ENCODE measurements at places on chromosomes 7 and 10.

- DNase-seq: no peak
Observed at GRCh38 chr7:80182630-80183276, 48.1 kb downstream of the GNAI1 start.

GRCh38 chr7:74290981-74291441 is 1.8 kb downstream of the CLIP2 start:
- no peak for DNase-seq

DNA sequence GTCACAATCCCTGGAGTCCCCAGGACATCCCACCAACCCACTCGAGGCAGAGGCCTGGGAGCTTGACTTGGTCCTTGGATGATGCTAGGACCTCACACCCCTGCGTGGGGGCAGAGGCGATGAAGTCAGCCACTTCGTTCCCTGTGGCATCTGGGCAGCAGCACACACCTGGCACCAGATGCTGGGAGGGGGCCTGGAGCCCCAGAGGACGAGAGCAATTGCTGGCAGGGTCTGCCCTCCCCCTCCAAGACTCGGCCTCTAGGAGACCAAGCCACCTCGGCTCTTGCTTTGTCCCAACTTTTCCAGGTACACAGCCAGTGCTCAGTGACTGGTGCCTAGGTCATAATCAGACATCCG is 39.1 kb downstream of the DPYSL4 start:
- no peak for DNase-seq

DNA sequence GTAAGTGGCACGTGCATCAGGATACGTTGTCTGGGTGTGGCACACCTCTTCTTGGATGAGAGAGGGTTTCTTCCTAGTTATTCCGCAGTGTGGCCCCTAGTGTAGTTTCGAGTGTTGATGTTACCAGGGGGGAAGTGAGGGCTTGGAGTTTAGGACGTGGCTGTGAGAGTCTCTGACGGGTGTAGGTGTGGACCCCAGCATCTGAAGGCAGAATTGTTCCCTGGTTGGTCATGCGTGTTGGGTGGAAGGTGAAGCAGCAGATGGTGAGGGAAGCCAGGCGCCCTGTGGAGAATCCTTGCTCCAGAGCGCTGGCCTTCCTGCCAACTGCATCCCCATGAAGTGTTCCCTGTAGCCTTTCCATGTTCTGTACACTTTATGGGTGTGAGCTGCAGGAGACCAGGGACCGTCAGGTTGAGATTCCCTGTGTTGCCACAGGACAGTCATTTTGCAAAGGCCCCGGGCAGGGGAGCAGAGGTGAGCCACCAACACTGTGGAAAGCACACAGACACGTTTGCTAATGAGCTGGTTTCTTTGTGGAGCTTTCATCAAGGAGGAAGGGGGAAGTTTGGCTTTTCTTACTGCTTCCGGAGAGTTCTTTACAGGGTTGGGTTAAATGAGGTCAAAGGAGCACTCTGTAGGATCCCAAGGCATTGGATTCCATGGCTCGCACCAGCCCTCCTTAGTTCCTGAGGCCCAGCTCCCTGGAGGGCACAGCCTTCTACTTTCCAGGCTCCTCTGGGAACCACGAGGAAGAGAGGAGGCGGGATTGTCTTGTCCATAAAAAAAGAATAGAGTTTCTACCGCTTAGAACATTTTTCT is 32.0 kb downstream of the TSPAN14 start:
- no peak for DNase-seq

- DNase-seq: no peak
Observed at GRCh38 chr7:139820089-139820488, 9.0 kb upstream of the TBXAS1 start.

GRCh38 chr10:121380211-121380610 is 218.0 kb downstream of the FGFR2 start:
- DNase-seq: no peak

GRCh38 chr10:123241391-123242141 is 87.4 kb downstream of the BUB3 start:
- peak; percentile 10 for DNase-seq

DNA sequence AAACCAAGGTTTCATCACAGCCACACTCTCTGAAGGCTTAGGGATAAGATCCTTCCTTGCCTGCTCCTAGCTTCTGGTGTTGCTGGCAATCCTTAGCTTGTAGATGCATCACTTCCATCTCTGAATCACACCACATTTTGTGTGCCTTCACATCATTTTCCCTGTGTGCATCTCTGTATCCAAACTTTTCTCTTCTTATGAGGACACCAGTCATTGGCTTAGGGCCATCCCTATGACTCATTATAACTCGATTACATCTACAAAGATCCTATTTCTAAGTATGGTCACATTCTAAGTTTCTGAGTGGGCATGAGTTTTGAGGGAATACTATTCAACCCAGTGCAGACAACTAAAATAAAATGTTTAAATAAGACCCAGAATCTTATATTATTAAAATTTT is 121.7 kb downstream of the C7orf25 start:
- DNase-seq: no peak

GRCh38 chr10:62153191-62153590 is 115.5 kb downstream of the RTKN2 start:
- no peak for DNase-seq

GRCh38 chr7:26860361-26860760 is 4.0 kb downstream of the SKAP2 start:
- no peak for DNase-seq

DNA sequence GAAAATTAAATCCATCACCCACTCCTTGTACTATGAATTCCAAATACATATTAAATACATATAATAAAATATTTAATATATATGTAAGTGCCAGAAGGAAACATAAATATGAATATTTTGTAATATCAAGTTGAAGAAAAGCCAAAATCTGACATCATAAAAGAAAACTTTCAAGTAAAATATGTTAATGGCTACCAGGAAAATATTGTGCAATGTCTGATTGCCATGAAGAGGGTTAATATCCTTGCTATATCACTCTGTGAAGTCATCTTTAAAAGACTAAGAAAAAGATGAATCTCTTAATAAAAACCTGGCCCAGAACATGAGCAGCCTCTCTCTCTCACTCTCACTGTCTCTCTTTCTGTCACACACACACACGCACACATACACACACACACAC is 130.2 kb downstream of the EGFR start:
- DNase-seq: no peak

DNA sequence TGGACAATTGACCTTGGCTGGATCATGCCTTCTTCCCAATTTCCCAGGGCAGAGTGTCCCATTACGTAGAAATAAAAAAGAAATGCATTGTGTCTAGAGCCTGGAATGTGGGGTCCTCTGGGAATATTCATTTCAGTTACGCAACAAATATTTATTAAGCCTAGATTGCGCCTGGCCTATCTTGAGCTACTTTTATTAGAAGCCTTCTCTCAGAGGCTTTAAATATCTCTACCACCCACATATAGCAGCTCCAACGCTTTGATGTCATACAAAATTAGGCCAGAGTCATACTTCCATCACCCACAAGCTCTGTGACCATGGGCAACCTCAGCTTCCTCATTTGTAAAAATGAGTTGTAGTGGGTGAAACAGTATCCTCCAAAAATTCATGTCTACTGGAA is 24.9 kb upstream of the CARD11 start:
- no peak for DNase-seq

All from GM19239 (cell line).